ENCODE measurements at places on chromosomes 7 and 10.

GRCh38 chr10:122190176-122190943 lies 80.7 kb upstream of the BTBD16 start:
- no peak for DNase-seq

- no peak for DNase-seq
These were observed 186.8 kb downstream of the PARD3 start for GRCh38 chr10:34628174-34628796.

DNA sequence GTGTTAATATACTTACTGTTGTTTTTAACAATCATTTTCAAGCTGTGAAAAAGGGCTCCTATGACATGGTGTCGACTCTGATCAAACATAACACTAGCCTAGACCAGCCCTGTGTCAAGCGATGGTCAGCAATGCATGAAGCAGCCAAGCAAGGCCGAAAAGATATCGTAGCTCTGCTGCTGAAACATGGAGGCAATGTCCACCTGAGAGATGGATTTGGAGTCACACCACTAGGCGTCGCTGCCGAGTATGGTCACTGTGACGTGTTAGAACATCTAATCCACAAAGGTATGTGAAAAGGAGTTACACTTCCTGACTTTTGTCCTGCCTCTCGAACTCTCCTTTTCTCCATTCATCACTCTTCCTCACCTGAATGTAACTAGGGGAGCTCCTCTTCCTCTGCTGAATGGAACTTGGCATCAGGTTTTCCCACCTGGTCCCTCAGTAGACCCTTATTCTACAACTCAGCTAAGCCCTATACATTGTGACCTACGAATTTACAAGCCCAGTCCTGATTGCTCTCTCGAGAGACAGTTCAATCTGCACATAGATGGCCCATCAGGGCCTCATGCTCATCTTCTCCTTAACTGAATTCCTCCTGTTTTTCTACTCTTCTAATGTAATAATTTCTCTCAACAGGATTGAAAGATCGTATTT lies 23.0 kb downstream of the ASB15 start:
- peak; percentile 36 for DNase-seq

DNA sequence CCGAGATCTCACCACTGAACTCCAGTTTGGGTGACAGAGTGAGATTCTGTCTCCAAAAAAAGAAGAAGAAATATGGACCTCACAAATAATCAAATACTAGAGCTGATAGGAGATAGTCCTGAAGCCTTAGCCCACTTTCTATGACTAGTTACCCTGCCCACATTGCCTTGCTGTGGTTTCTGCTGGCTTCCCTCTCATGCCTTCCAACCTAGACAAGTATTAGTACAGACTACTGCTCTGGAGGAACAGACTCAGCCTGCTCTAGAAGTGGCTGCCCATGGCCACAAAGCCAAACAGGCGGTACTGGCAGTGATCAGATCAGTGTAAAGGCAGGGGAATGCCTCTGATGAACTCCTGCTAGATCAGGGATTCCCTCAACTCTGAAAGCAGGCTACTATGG lies 89.7 kb upstream of the PRKAR2B start:
- no peak for DNase-seq

DNA sequence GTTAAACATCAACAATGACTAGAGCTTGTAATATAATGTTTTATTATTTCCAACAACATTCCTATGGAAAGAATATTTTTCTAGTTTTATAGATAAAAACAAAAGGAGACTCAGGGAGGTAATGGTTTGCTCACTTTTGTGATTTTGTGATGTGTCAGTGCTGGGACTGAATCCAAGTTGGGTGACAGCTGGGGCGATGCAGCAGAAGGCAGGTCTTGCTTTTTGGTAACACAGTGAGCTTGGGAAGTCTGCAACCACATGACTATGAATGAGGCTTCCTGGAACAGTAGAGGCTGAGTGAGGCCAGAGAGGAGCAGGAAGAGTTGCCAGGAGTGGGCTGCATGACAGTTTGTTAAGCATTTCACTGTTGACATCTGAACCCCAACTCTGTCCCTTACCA lies 4.9 kb upstream of the YKT6 start:
- DNase-seq = no peak

DNA sequence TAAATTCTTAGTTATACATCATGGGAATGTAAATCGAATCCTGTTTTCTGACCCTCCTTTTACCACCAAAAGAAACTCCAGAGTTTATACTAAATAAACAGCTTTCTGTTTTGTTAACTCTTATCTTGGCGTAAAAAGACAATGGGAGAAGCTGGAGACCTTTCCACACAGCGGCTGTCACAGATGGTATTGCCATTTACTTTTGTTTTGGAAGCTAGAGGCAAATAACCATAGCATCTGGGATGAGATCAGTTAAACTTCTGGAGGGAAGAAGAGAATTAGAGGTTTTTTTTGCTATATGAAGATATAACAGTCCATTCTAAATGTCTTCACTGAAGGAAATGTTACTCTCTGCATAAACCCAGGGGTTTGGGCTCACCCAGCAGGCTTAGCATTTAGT lies 258.9 kb downstream of the REEP3 start:
- no peak for DNase-seq
